Stimulated activated CD4-positive, alpha-beta T cell treated with anti-CD3 and anti-CD28 coated beads, Interleukin-1b, Interleukin-23, amount 100 ng/mL, for 4 hours (primary cell): ENCODE measurements at places on chromosomes 3 and 15.

GRCh38 chr3:8518138-8518537 lies 16.5 kb downstream of the LMCD1 start:
- no peak for DNase-seq

DNA sequence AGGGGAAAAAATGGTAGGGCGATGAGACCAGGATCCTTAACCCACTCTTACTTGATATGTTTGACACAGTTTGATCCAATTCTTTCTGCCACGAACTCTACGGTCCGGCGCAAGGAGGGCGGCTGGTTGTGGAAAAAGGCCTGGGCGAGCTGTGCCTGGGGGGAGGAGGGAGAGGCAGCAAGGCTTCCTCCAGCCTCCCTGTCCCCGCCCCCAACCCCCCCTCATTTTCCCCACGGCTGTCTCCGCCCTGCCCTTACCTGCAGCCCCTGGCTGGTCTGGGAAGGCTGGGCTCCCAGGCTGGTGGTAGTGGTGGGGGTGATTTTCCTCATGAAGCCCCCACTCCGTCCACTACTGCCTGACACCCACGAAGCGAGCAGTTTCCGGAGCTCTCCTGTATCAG lies 8.0 kb downstream of the CDAN1 start:
- DNase-seq: no peak

- DNase-seq: no peak
Measured at GRCh38 chr3:134267996-134268395, 17.3 kb upstream of the RYK start.

DNA sequence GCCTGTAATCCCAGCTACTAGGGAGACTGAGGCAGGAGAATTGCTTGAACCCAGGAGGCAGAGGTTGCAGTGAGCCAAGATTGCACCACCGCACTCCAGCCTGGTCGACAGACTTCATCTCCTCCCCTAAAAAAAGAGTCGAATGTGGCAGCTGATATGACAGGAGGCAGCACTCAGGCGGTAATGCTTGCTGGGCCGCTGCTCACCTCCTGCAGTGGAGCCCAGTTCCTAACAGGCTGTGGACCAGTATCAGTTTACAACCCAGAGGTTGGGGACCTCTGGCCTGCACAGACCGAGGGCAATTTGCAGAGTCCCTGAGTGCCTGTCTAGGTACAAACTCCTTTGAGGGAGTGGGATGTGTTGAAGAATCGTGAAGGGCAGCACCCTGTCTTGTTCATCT lies 136.2 kb downstream of the SMAD6 start:
- DNase-seq: no peak

DNA sequence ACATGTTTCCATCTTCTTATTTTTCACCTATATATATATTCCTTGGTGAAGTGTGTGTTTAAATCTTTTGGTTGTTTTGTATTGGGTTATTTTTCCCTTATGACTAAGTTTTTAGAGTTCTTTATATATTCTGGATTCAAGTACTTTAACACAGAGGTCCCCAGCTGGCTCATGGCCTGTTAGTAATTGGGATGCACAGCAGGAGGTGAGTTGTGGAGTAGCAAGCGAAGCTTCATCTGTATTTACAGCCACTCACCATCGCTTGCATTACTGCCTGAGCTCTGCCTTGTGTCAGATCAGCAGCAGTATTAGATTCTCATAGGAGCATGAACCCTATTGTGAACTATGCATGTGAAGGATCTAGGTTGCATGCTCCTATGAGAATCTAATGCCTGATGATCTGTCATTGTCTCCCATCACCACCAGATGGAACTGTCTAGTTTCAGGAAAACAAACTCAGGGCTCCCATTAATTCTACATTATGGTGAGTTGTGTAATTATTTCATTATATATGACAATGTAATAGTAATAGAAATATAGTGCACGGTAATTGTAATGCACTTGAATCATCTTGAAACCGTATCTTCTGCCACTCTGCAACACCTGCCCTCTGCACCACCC lies 151.6 kb downstream of the RSRC1 start:
- no peak for DNase-seq

DNA sequence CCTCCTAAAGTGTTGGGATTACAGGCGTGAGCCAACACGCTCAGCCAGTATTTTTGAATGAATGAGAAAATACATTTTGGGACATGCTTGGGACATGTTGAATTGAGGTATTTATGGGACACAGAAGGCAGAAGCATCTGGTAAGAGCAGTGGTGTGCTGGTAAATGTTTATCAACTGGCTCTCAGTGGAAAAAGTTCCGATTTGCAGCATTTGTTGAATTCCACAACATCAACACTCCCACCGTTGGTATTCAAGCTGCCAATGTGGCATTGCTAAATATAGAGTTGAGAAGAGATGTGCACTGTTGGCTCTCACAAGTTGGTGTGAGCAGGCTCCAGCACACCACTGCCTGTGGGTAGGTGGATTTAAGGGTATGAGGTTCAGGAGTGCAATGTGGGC lies 35.8 kb upstream of the LRRFIP2 start:
- no peak for DNase-seq

- DNase-seq: no peak
Measured at GRCh38 chr15:87549296-87549695, 707.2 kb downstream of the NTRK3 start.

DNA sequence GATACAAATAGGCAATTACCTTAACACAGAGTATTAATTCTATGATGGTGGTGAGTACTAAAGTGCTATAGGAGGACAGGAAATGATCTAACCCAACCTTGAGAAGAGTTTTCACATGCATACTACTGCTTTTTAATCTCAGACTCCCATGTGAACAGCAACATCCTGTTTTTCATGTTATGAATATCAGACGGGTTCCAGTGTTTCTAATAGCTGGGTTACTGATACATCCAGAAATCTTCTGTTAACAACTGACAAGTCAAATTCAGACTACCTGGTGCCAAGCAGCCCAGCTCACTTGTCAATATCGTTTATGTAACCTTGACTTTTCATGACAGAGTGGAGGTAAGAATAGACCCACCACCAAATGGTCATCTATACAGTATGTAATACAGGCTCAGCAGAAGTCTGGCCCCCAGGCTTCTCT lies 220.2 kb upstream of the COL8A1 start:
- no peak for DNase-seq

GRCh38 chr3:196246612-196247308 lies 30.4 kb downstream of the SLC51A start:
- no peak for DNase-seq

DNA sequence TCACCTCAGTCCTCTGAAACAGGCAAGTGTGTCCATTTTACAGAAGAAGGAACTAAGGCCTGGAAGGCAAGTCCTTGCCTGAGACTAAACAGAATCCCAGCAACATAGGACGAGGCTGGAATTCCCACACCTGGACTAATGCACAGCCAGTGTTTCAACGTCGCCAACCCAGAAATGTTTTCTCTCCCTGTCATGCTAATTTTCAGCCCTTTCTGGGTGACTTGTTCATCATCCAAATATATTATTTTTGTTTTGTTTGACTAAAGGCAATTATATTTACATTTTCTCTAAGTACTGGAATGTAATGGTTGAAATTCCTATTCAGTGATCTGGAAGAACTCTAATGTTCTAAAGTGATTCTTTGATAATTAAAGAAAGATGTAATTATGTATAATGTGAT lies 51.8 kb downstream of the BTD start:
- no peak for DNase-seq

DNA sequence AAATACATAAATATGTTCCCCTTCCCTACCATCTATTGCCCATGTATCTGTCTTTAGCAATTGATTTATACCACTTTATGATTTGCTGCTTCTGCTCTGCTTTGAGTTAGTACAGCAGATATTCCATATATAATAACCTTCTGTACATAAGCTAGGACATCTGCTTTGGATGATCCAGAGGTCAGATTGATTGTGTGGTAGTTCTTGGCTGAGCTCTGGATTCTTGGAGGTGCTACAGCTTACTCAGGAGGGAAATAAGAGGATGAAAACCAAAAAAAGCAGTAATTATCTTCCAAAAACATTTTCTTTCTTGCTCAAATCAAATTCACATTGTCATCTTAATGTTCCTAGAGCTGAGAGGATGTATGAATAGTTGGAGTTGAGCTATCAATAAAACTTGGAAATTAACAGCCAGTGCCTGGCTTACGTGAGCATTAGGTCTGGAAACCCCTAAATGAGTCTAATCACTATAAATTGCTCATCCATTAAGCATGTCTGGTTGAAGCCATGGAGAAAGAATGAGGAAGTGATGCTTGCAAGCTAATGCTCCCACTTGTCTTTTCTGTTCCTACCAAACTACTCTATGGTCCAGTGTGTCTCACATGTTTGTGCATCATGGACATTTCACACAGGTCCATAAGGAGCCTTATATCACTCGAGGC lies 36.3 kb upstream of the TMEM42 start:
- no peak for DNase-seq

DNA sequence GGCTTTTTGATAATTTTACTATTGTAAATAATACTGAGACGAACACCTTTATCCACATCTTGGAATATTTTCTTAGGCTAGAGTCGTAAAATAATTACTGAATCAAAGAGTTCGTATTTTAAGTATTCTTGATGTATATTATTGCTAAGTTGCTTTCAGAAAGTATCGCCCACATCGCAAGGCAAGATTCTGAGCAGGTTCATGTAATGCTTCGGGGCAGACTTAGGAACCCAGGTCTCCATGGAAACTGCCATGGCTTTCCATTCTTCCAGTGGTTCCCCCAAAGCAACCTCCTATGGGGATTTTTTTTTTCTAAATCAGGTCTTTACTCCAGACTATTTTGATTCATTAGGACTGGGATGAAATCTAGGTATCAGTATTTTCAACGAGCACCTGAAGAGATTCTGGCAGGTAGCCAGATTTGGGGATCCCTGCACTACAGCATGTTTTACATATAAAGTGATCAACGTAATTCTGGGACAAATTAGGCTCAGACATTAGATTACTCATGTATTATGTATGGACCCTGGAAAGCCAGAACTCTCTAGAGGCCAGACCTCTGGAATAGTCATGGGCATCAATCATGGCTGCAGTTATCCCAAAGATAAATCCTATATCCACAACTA lies 86.5 kb downstream of the B3GNT5 start:
- no peak for DNase-seq
